ENCODE measurements at places on chromosomes 5 and 9.

DNA sequence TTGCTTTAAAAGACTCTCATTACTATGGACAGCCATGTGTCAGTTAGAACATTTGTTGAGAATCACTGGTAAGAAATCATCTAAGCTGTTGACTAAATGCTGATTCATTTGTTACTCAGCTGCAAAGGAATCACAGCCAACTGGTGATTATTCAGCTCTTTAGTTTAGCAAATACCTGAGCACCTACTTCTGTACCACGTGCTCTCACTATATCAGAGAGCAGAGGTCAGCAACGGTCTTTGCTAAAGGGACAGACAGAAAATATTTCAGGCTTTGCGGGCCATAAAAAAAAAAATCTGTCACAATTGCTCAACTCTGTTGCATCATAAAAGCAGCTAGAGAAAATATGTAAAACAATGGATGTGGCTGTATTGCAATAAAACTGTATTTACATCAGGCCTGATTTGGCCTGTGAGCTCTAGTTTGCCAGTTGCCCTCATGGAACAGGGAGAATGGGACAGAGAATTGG, 377.6 kb downstream of the DNAH5 start:
- DNase-seq = no peak

- DNase-seq = no peak
These were observed 50.2 kb upstream of the SLC30A5 start for GRCh38 chr5:69043655-69043996.

DNA sequence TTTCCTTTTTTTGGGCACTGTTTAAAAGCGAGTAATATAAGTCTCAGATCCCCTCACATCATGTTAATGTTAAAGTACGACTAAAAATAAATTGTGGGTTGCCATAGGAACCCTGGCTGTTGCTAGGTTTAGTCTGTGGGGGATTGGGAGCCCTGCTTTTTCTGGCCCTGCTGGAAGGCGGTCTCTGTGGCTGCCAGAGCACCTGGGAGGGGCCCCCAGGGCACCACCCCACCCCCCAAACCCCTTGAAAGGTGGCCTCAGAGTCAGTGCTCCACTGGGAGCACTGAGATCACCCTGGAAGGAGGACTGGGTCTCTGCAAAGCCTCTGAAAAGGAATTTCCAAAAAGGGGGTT, 66.2 kb upstream of the NEURL1B start:
- DNase-seq = no peak

GRCh38 chr5:98402130-98402529, 371.3 kb upstream of the RGMB start:
- DNase-seq = no peak

DNA sequence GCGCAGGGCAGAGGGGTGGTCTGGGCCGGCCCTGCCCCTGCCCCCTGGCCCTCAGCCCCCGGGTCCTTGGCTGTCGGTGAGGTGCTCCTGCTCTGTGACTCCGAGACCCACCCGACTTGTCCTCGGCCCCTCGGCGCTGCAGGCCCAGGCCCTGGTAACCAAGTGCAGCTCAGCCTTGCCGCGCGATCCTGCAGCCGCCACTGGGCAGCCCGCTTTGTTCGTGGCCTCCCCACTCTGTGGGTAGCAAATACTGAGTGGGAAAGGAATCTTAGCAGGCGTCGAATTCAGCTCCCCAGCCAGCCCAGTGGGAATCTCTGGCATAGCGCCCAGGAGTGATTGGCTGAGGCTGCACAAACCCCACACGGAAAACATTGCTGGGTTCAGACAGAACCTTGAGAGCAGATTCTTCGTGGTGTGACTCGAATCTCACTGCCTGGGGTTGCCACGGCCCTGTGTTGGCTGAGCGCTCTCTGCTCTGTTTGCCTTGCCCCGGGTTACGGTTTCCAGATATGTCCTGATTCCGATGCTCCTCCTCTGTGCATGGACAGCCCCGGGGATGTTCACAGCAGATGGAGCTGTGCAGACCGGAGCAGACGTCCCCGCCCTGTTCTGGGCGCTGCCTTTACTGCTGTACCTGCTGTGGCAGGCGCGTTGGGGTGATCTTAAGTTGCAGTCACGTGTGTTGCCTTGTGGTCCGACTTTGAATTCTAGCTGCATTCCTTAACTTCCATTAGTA, 13.4 kb upstream of the EXOC3 start:
- DNase-seq = no peak

GRCh38 chr5:135481387-135481786, 29.2 kb upstream of the TIFAB start:
- peak; percentile 40 for DNase-seq

DNA sequence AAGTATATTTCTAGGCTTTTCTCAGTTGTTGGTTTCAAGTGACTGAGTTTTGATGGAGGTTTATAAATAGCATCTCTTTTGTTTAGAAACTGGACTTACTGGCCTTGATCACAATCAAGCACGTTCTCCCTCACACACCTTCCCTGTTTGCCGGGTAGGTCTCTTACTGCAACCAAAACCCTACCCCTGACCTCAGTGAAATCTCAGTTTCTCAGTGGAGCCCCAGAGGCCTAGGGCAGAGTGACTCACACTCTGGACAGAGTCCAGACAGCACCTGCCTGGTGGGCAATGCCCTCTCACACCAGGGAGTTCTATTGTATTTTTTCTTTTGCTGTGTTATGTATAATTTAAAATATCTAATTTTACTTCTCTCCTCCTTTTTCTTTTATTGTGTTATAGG, 48.4 kb upstream of the EPB41L4B start:
- no peak for DNase-seq

- DNase-seq = no peak
These were observed 134.8 kb downstream of the ZNF354C start for GRCh38 chr5:179194941-179195381.

- no peak for DNase-seq
These were observed 324.0 kb downstream of the TLR4 start for GRCh38 chr9:118028225-118028624.

DNA sequence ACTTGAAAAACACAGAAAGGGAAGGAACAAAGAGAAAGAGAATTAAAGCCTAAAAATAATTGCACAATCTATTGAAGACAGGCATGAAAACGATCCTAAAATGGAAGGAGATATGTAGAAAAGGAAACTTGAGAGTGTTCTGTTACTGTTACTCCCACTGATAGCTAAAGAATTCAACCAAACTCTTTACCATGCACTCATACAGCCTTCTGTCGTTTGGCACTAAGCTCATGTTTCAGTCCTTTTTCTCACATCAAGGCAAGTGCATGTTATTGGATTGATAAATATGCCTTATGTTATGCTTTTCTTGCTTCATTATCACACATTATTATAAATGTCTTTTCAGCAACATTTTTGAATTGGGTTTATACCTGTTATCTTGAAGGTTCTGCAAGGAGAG, 696.5 kb downstream of the EFNA5 start:
- no peak for DNase-seq

DNA sequence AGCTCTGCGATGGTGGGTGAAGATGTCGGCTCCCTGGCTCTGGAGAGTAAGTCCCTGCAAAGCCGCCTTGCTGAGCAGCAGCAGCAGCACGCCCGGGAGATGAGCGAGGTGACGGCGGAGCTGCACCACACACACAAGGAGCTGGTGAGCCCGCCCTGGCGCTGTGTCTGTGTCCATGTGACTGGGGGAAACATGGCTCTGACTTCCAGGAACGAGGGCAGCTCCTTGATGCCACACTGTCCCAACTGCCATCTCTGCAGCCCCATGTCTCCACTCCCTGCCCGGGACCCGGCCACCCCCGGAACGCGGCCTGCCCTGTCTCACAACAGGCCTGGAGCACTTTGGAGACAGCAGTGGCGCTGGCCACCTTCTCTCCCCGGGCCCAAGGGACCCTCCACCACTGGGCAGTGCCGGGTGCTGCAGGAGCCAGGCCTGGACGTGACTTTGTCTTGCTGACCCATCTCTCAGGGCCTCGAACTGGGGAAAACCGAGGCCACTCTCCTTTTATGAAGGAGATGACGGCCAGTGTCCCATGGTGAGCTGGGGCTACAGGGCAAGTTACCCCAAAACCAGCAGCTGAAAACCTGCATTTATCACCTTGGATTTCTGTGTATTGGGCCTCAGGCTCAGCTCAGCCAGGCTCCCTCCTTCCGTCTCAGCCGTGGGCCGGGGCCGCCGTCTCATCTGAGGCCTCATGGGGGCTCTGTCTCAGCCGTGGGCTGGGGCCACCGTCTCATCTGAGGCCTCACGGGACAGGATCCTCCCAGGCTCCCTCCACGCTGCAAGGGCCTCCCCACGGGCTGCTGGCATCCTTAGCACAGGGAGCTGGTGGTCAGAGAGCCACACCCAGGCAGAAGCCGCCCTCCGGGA, 28.6 kb downstream of the CEP72 start:
- no peak for DNase-seq

DNA sequence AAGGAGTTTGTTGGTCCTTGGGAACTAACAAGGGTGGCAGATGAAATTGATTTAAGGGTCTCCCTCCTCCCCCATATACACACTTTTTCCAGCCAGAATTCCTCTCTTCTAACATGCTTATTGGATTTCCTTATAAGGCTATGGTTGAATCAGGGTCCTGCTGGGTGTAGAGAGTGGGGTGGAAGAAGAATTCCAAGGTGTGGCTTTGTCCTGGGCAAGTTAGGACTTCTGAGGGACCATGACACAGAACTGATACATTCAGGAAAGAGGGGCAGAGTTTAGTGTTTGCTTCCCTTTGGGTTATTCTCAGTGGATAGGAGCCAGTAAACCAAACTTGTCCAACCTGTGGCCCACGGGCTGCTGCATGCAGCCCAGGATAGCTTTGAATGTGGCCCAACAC, 116.5 kb downstream of the SNX18 start:
- DNase-seq = no peak

DNA sequence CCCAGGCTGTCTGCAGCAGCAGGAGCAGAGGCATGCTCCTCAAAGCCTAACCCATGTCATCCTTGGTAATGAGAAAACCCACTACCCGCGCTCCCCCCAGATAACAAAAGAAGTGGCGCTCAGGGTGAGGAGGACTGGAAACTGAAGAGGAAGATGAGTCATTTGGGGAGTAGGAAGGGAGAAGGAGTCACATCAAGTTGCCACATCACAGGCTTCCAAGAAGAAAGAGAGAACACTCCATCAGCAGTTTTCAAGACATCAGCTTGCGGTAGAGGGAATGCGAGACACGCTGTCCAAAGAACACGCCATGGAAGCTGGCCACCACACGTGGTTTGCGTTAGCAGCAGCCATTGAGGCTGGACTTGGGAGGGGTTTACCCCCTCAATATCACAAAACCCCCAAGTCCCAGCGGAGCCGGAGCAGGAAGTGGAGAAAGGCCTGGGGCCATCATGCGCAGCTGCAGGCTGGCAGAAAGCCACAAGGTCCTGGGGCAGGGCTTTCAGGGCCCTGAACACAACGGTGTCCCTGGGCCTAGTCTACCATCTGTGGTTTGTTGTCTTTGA, 41.5 kb downstream of the SH3PXD2B start:
- DNase-seq = no peak

DNA sequence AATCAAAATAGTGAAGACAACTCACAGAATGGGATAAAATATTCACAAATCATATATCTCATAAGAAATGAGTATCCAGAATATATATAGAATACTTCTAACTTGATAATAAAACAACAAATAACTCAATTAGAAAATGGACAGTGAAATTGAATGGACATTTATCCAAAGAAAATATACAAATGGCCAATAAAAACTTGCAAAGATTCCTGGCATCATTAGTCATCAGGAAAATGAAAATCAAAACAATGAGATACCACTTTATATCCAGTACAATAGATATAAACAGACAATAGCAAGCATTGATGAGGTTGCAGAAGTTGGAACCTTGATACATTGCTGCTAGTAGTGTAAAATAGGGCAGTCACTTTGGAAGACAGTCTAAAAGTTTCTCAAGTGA, 12.8 kb upstream of the TLR4 start:
- no peak for DNase-seq

- DNase-seq = no peak
These were observed 44.1 kb downstream of the C9orf50 start for GRCh38 chr9:129576546-129577543.

DNA sequence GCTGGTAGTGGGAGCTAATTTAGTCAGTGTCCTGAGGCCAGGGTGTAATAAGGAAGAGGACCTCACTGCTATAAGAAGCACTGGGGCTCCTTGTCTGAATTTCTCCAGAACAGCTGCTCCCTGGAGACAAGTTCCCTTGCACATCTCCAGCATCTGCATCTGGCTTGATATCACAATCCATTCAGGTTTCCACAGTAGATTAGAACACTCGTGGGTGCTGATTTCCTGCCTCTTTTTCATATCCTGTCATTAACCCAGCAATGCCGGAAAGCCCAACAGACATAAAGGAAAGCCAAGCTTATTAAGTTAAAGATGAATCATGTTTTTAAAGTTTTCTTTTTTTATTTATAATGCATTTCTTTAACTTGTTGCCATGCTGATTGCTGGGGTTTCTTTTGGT, 232.3 kb upstream of the WWC1 start:
- DNase-seq = no peak

- DNase-seq = no peak
These were observed 786 bp upstream of the HRCT1 start for GRCh38 chr9:35905051-35905781.

GRCh38 chr5:66307647-66308241, 163.6 kb downstream of the SREK1 start:
- peak; percentile 60 for DNase-seq

GRCh38 chr9:624935-625500, 216.5 kb upstream of the DMRT1 start:
- no peak for DNase-seq

DNA sequence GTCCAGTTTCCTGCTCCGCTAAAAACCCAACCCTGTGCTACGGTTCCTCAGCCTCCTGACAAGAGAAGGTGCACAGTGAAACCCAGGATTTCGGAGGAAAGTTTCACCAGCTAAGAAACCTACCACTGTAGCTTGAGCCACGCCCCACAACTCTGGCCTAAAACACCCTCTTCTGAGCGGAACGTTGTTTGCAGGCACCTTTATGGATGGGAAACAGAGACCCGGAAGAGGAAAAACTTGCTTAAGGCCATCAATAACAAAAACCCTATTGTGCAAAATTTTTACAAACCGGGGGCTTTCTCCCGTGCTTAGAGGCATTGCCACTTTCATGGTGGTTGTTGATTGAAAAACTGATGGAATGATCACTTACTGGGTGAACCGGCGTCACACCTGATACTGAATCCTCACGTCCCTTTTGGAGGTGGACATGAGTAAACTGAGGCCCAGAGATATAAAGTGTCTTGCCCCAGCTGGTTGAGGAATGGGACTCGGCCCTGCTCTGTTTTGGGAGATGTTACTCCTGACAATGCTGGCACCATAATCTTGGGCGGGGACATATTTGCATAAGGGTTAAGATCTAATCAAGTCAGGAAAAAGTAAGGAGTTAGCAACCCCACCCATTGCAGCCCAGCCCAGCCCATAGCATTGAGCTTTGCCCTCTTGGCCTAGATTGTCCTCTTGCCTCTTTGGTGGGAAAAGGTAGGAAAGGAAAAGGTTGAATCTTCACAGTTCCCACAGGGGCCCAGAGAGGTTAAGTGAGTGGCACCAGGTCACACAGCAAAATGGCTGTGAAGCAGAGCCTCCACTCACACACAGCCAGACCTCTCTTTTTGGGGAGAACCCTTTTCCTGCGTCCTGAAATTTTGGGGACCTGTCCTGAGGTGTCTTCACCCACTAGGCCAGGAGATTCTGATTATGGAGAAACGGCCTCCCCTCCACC, 23.2 kb upstream of the PTGS1 start:
- DNase-seq = no peak
